DMS153 (cell line): ENCODE measurements at places on chromosomes 5 and 9.

DNA sequence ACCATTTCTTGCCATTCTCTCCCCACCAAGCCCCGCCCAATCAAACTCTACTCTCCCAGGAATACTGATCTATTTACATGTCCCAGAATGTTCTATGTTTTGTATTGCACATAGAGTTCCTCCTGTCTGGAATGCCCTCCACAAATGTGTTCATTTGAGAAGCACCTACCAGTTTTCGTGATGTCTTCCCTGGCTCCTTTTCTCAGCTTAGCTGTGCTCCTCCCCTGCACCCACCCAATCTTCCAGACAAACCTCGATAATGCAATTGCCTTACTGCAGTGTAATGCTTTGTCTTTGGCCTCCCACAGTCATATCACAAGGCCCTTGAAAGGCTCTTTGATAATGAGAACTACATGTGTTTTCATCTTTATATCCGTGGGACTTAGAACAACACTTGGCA is 214.5 kb upstream of the ANKRD55 start:
- DNase-seq, result no peak

- DNase-seq, result no peak
These were observed 213.4 kb downstream of the PALM2AKAP2 start for GRCh38 chr9:109993250-109993978.

GRCh38 chr5:73652391-73652790 is 26.4 kb downstream of the ARHGEF28 start:
- DNase-seq, result no peak

- peak; percentile 29 for DNase-seq
These were observed 71.7 kb upstream of the WWC1 start for GRCh38 chr5:168219515-168220410.

GRCh38 chr5:160565376-160565775 is 143.7 kb downstream of the PTTG1 start:
- no peak for DNase-seq

DNA sequence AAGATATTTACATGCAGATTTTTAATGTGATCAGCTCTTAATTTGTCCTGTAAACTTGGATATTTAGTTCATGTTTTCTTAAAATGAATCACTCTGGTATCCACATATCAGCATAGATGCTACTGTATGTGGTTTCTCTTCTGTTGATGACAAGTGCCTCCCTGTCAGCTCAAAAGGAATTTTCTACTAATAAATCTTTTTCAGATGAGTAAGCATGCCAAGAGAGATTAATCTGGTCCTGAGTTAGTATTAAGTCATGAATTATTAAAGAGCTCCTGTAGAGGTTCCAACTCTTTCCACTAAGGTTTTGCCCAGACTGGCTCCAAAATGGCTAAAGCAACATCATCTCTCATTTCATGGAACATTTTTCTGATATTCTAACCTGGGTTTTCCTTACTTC is 129.2 kb downstream of the GOLPH3 start:
- DNase-seq, result no peak

DNA sequence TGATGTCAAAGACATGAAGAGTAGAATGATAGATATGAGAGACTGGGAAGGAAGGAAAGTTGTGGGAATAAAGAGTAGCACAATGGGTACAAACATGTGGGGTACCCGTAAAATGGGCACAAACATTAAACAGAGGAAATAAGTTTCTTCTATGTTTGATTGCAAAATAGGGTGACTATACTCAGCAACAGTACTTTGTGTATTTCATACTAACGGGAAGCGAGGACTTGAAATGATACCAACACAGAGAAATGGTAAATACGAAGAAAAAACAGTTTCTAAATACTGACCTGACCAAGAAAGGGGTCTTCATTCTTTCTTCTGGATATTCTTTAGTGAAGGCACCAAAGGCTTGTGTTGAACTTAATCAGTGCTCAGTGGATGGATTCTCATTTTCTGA is 31.1 kb downstream of the ATP6V0E1 start:
- no peak for DNase-seq

GRCh38 chr5:101717721-101718120 is 578.4 kb downstream of the SLCO4C1 start:
- no peak for DNase-seq

- DNase-seq, result no peak
These were observed 523.0 kb upstream of the PTPRD start for GRCh38 chr9:11135851-11136250.

DNA sequence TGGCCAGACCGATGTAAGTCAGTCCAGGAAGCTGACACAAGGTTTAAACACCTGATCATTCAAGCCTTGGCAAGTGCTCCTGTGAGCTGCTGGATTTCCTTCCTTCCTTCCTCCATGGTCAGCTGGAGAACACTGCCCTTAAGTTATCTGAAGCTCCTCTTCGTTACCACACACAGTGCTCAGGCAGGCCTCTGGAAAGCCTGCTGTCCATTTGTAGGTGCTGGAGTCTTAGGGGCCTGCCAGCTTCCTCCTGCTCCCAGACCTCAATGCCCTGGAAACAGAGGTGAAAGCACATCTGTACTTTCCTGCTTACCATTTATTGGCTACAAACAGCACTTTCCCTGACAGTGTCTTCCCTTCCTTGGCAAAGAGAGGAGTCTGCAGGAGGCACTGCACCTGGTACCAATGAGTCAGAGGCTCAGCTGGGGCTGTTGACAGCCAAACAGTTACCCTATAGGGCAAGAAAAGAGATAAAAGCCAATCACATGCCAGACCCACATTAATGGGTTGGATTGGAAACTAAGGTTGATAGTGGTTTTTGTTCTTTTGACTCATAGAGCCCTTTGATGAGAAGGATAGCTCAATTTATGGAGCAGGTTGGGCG is 72.6 kb upstream of the PUM3 start:
- DNase-seq, result no peak

- DNase-seq, result no peak
These were observed 81.2 kb downstream of the ALDH1A1 start for GRCh38 chr9:72871685-72872084.

DNA sequence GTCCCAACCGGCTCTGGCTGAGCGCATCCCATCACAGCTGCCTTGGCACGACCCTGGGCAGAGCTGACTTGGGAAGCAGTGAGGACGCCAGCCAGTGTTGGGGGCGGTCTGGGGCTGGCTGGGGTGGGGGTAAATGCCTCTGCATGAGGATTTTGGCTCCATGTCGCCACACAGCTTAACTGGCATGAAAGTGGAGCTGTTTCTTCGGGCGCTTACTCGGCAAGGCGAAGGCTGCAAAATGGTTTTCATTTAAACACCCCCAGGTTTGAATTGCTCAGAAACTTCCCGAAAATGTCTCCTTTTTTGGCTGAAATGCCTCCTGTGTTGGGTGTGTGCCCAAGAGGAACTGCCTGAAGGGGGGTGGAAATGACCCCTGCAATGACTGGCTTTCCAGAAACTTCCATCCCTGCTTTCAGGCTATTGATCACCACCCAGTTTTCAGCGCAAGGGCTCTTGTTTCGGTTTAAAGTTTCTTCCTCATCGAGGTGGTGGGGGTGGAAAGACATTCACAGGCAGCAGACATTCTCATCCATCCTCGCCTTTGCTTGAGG is 38.3 kb downstream of the PTGES start:
- no peak for DNase-seq

DNA sequence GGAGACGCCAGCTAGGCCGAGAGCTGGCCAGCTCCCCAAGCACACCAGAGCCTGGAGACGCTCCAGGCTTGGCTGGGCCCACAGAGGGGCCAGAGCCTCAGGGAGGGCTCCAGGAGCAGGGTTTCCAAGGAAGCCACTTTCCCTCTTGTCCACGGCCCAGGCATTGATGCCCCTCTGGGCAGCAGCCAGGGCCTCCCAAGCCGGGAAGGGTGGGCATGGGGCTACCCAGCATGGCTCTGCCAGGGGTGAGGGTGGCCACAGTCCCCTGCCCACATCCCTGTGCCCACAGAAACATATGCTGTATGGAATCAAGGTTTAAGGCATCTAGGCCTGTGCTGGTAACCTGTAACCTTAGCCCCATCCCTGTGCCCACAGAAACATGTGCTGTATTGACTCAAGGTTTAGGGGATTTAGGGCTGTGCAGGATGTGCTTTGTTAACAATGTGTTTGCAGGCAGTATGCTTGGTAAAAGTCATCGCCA is 1.5 kb upstream of the DPP7 start:
- no peak for DNase-seq

DNA sequence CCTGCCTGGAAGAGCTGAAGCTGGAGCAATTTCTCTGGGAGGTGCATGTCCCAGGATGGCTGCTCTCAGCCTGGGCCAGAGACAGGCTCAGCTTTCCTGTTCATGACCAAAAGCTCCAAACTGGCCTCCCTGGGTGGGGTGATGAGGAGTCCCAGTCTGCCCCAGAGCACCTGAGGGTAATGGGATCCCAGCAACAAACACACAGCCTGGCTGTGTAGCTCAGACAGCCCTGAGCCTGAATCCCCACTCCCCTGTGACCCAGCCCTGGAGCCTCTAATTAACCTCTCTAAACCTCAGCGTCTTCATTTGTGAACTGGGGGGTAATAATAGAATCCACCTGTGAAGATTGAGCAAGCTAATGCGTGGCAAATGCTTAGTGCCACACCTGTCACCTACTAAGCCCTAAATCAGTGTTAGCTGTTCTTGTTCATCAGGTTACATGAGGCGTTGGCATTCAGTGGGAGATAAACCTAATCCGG is 67.5 kb downstream of the HSPA4 start:
- DNase-seq, result no peak

- DNase-seq, result no peak
These were observed 74.8 kb downstream of the SLF1 start for GRCh38 chr5:94693043-94693822.

GRCh38 chr9:86494644-86495111 is 140.5 kb upstream of the TUT7 start:
- DNase-seq, result no peak

- no peak for DNase-seq
These were observed 176.7 kb upstream of the ADAMTSL1 start for GRCh38 chr9:18297056-18297841.

DNA sequence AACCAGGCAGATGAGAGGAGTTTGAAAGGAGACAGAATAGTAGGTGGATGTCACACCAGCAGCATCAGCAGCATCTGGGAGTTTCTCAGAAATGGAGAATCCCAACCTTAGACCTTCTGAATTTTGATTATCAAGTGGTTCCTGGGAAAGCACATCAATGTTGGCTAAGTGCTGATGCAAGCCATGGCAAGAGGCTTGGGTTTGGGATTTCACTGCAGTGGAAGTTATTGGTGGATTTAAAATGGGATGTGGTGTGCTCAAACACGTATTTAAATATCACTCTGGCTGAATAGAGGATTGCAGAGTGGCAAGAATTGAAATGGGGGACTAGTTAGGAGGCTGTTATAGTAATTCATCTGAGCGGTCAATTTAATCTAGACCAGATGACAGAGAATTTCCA is 387.8 kb upstream of the WWC1 start:
- no peak for DNase-seq
